HL-60 (cell line): ENCODE measurements at places on chromosomes 1 and 21.

- no peak for DNase-seq
These were observed 1.1 kb downstream of the SERBP1 start for GRCh38 chr1:67429011-67429527.

DNA sequence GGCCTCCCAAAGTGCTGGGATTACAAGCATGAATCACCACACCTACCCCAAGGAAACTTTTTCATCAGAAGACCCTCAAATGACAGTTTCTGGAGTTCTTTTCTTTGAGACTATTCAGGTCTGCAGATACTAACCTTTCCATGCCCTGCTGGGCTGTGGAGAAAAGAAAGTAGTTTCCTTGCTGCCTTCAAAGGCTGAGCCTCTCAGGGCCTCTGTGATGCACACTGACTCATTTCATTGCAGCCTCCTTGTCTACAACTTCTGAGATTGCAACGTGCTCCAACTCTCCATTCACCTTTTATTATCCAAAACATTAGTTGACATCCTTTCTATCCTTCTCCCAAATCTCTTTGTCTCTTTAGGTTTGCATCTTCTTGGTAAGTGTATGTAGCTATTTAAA lies 8.8 kb upstream of the SAMSN1 start:
- no peak for DNase-seq

- DNase-seq, result no peak
These were observed 51.9 kb downstream of the DHX9 start for GRCh38 chr1:182890927-182891610.

DNA sequence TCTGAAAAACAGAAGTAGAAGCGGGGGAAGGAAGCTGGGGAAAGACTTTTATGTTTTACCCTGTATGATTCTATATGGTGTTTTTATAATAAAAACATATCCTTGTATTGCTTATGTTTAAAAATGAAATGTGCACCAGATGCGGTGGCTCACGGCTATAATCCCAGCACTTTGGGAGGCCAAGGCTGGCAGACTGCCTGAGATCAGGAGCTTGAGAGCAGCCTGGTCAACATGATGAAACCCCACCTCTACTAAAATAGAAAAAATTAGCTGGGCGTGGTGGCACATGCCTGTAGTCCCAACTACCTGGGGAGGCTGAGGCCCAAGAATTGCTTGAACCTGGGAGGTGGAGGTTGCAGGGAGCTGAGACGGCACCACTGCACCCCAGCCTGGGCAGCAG lies 155.4 kb downstream of the SMYD3 start:
- no peak for DNase-seq

GRCh38 chr1:12528021-12528852 lies 89.8 kb downstream of the DHRS3 start:
- no peak for DNase-seq
